Erythroblast (primary cell): ENCODE measurements at places on chromosomes 2 and 18.

DNA sequence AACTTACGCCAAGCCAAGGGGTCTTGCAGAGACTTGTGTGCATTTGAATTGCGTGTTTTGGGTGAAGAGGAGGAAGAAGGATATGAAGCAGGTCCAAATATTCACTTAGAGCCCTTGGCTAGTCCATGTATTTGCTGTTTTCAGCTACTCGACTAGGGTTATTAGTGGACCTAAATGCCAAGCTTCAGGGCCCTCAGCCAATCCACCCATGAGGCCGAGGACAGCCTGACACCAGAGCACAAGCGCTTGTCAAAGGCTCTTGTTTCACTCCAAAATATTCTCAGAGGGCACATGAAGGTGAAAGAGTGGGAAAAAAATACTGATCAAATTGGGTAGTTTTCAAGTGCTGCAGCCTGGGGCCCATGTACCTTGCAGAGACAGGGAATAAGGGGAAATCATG, 174.8 kb upstream of the ACAA2 start:
- DNase-seq: no peak

- no peak for DNase-seq
These were observed 94.6 kb upstream of the SKOR2 start for GRCh38 chr18:47346016-47346415.

- no peak for DNase-seq
These were observed 104.2 kb downstream of the PDCL3 start for GRCh38 chr2:100666996-100667395.

- DNase-seq: no peak
These were observed 225.4 kb downstream of the TWIST2 start for GRCh38 chr2:239073270-239073669.

DNA sequence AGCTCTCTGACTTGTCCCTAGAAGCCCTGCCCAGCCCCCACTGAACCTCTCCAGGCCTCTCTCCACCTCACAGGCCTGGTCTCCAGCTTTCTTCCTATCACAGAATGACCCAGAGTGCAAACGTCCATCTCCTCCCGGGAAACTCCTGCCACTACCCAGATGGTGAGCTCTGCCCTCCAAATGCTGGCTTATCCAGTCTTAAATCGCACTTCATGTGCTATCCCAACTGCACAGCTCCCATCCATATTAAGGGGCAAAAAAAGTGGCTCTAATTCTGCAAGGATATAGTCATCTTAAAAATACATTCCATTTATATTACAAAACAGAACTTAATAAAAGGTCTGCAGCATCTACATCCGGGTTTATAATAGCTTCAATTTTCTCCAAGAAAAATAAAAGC, 70.8 kb upstream of the CDC42EP3 start:
- DNase-seq: no peak

DNA sequence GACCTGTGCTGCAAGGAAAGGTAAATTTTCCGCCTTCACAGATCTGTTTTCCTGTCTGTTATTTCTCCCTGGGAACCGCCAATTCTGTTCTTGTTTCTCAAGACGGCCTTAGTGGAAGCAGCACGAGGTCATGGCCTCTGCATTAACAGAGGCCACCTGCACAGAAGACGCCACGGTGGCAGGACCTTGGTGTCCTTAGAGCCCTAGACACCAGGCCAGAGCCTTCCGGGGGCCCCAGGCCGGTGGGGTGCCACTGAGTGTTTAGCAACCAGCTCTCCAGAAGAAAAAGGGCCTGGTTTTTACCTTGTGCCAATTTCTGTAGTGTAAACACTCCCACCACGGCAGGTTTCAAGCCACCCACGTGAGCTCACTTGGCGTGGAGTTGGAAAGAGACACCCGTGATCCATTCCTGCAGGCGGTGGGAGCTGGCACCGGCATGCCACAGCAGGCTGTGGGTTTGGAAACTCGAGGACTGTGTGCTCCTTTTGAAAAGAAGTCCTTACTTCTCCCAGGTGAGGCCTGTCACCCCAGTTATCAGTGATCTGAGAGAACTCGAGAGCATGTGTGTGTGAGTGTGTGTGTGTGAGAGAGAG, 103.9 kb upstream of the HDAC4 start:
- no peak for DNase-seq

DNA sequence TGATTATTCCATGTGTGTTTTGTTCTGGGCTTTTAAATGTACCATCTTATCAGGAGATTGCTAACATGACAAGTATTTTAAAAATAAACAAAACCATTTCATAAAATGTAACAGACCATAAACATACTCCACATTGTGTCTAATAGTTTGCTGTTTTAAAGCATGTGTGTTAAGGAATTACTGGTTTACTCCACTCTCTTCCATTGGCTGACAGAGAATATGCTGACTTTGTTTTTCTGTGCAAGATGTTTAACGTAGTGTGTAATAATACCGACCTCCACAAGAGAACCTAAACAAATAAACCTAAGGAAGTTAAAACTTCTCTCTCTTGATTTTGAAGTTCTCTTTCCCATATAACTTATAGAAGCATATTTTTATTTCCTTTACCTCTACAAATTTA, 17.0 kb upstream of the TMEM18 start:
- no peak for DNase-seq
